ENCODE measurements at places on chromosomes 6 and 20.

DNA sequence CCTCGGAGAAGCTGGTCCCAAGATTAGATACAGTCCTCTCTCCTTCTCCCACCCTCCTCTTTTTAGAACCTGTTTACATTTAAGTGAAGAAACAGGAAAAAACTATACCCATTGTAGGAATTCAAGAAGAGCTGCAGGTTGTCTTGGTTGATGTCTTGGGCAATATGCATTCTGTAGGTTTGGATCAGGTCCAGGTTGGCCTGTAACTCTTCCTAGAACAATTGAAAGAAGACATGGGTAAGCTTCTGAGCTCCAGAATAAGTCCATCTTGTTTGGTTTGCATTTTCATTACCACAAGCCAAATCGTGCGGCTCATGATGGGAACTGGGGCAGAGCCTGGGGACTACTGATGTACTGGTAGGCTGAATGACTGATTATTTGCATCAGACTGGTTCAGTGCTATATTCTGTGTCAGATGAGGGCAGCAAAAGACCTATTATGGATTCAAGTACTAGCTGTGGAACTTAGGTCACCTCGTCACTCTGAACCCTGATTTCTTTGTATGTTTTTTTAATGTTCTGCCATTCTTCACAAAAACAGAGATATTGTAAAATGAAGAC is 20.3 kb upstream of the SLA2 start:
- peaks cover 68% of the 10 kb centered on the region for H3K36me3 ChIP-seq
- no peaks in the 10 kb centered on the region for H3K4me1 ChIP-seq
- DNase-seq: peak; percentile 45
- H3K4me3 ChIP-seq: no peak overlapping the region
- no peaks in the 10 kb centered on the region for H3K27me3 ChIP-seq

GRCh38 chr6:108132863-108133262 is 33.0 kb upstream of the NR2E1 start:
- no peak overlapping the region for H3K27ac ChIP-seq
- peaks cover 68% of the 10 kb centered on the region for H3K27me3 ChIP-seq
- no peaks in the 10 kb centered on the region for H3K36me3 ChIP-seq
- H3K4me3 ChIP-seq: no peak overlapping the region
- DNase-seq: no peak

DNA sequence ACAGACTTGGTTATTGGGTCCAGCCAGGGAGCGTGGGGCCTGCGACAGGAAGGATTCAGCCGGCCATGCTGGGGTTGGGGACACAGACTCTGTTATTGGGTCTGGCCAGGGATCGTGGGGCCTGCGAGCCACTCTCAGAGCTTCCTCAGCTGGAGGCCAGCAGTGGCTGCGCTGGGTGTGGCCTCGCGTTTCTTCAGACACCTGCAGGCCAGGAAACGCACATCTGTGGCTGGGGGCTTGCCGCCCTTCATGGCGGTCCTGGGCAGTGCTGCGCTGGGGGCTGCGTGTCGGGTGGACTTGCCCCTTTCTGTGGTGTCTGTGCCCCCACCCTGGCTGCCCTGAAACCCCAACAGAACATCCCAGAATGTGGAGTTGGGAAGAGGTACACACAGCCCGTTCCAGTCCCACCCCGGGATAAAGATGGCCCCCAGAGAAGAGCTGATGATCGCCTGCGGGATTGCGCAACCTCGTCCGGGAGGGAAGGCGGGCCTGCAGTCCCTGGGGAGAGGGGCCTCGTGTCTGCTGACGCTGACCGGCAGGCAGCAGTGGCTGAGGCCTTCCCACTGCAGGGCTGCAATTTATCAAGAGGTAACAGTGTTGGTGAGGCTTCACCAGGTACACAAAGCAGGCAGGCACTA is 16.9 kb upstream of the MTG2 start:
- no peaks in the 10 kb centered on the region for H3K27me3 ChIP-seq
- no peak overlapping the region for H3K4me3 ChIP-seq
- H3K4me1 ChIP-seq: peaks cover 11% of the 10 kb centered on the region
- no peak overlapping the region for H3K27ac ChIP-seq
- H3K36me3 ChIP-seq: peaks cover 79% of the 10 kb centered on the region

GRCh38 chr20:44358776-44359175 is 3.3 kb downstream of the HNF4A start:
- DNase-seq: no peak
- no peaks in the 10 kb centered on the region for H3K36me3 ChIP-seq
- H3K27me3 ChIP-seq: peaks cover 29% of the 10 kb centered on the region
- H3K4me3 ChIP-seq: no peak overlapping the region
- no peaks in the 10 kb centered on the region for H3K4me1 ChIP-seq
- H3K27ac ChIP-seq: no peak overlapping the region

- H3K27ac ChIP-seq: no peak overlapping the region
- H3K4me3 ChIP-seq: no peak overlapping the region
- peaks cover 12% of the 10 kb centered on the region for H3K27me3 ChIP-seq
- H3K36me3 ChIP-seq: no peaks in the 10 kb centered on the region
- DNase-seq: peak; percentile 13
Measured at GRCh38 chr6:14434916-14435690, 317.5 kb downstream of the CD83 start.

DNA sequence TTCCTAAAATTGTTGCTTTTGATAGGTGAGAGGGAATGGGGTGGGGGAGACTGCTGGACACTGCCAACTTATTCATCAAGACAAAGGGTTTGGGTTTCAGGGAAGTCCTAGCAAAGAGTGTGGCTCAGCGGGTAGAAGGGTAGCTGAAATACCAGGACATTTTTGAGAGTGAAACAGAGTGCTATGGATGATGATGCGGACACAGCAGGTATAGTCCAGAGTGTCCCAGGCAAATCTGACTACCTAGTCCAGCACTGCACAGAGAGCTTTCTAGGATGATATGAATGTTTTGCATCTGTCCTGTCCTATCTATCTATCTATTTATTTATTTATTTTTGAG is 154.3 kb downstream of the BCAS1 start:
- H3K4me3 ChIP-seq: no peak overlapping the region
- H3K27me3 ChIP-seq: no peaks in the 10 kb centered on the region
- H3K27ac ChIP-seq: peak overlapping the region; percentile 1
- no peaks in the 10 kb centered on the region for H3K36me3 ChIP-seq
- H3K4me1 ChIP-seq: peaks cover 9% of the 10 kb centered on the region
- no peak for DNase-seq

GRCh38 chr6:41546866-41547798 is 951 bp downstream of the FOXP4 start:
- peak; percentile 54 for DNase-seq
- peak overlapping the region; percentile 76 for H3K4me3 ChIP-seq
- H3K4me1 ChIP-seq: peaks cover 33% of the 10 kb centered on the region
- H3K27ac ChIP-seq: no peak overlapping the region

GRCh38 chr6:148998704-148999103 is 251.9 kb downstream of the UST start:
- H3K36me3 ChIP-seq: peaks cover 3% of the 10 kb centered on the region
- no peaks in the 10 kb centered on the region for H3K27me3 ChIP-seq
- H3K27ac ChIP-seq: no peak overlapping the region
- peak; percentile 30 for DNase-seq

- H3K27me3 ChIP-seq: no peaks in the 10 kb centered on the region
- DNase-seq: no peak
- H3K4me1 ChIP-seq: peaks cover 3% of the 10 kb centered on the region
- no peak overlapping the region for H3K4me3 ChIP-seq
- H3K36me3 ChIP-seq: no peaks in the 10 kb centered on the region
Measured at GRCh38 chr6:109059153-109059552, 35.5 kb downstream of the SESN1 start.

DNA sequence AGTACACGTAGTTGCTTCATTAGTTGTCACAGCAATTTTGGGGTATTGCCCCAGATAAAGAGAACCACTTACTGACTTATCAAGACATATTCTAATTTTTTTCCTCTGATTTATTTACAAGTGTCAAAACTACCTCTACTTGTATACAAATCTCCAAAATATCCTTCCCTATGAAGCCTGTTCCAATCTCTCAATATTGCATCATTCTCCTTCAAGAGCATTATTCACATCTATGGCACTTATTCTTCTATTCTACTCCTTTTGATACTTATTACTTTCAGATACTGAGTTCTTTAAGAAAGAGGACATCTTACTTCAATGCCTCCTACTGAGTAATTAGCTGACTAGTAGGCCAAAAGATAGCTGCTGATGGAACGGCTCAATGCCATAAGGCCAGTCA is 105.2 kb downstream of the SMLR1 start:
- H3K36me3 ChIP-seq: no peaks in the 10 kb centered on the region
- no peak overlapping the region for H3K27ac ChIP-seq
- DNase-seq: no peak
- H3K4me3 ChIP-seq: no peak overlapping the region
- H3K27me3 ChIP-seq: no peaks in the 10 kb centered on the region
- peaks cover 6% of the 10 kb centered on the region for H3K4me1 ChIP-seq

- no peaks in the 10 kb centered on the region for H3K36me3 ChIP-seq
- no peak overlapping the region for H3K4me3 ChIP-seq
- no peaks in the 10 kb centered on the region for H3K27me3 ChIP-seq
- H3K4me1 ChIP-seq: peaks cover 18% of the 10 kb centered on the region
- no peak overlapping the region for H3K27ac ChIP-seq
Measured at GRCh38 chr6:159972506-159973268, 3.8 kb downstream of the IGF2R start.
